Activated T-cell treated with anti-CD3 and anti-CD28 coated beads, Interleukin-2, amount 50 U/mL, for 24 hours (primary cell): ENCODE measurements at places on chromosomes 6 and 20.

- no peaks in the 10 kb centered on the region for H3K36me3 ChIP-seq
- no peaks in the 10 kb centered on the region for H3K4me1 ChIP-seq
- no peak for DNase-seq
- no peak overlapping the region for H3K27ac ChIP-seq
- peaks cover 11% of the 10 kb centered on the region for H3K27me3 ChIP-seq
Measured at GRCh38 chr6:145245119-145245518, 490.2 kb downstream of the EPM2A start.

DNA sequence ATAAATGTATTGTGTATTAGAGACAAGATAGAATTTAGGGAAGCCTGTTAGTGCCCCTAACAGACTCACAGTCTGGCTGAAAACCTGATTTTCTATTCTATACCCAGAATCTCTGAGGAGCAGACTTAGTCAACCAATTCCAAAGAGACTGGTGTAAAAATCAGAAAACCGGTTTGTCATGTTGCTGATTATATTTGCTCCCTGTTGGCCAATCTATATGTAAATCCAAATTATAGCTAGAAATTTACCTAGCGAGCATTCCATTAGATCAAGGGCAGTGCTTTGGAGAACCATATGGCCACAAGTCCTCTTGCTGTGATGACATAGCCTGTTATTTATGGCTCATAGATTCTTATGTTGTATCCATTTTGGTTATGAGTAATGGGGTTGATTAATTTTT is 4.8 kb downstream of the NFYA start:
- H3K4me1 ChIP-seq = peaks cover 71% of the 10 kb centered on the region
- no peaks in the 10 kb centered on the region for H3K27me3 ChIP-seq
- no peak overlapping the region for H3K27ac ChIP-seq
- no peak overlapping the region for H3K4me3 ChIP-seq

GRCh38 chr6:48110436-48111142 is 408 bp downstream of the PTCHD4 start:
- H3K4me3 ChIP-seq = no peak overlapping the region
- H3K27me3 ChIP-seq = no peaks in the 10 kb centered on the region
- no peak overlapping the region for H3K27ac ChIP-seq
- H3K4me1 ChIP-seq = no peaks in the 10 kb centered on the region

- DNase-seq = no peak
- H3K27me3 ChIP-seq = peaks cover 47% of the 10 kb centered on the region
- H3K4me1 ChIP-seq = no peaks in the 10 kb centered on the region
- no peak overlapping the region for H3K4me3 ChIP-seq
- H3K27ac ChIP-seq = no peak overlapping the region
- H3K36me3 ChIP-seq = no peaks in the 10 kb centered on the region
Measured at GRCh38 chr6:17869753-17870050, 117.7 kb downstream of the KIF13A start.

- H3K4me3 ChIP-seq = no peak overlapping the region
- no peaks in the 10 kb centered on the region for H3K36me3 ChIP-seq
- peaks cover 3% of the 10 kb centered on the region for H3K4me1 ChIP-seq
- no peak for DNase-seq
Measured at GRCh38 chr6:11830520-11830919, 51.9 kb upstream of the ADTRP start.

DNA sequence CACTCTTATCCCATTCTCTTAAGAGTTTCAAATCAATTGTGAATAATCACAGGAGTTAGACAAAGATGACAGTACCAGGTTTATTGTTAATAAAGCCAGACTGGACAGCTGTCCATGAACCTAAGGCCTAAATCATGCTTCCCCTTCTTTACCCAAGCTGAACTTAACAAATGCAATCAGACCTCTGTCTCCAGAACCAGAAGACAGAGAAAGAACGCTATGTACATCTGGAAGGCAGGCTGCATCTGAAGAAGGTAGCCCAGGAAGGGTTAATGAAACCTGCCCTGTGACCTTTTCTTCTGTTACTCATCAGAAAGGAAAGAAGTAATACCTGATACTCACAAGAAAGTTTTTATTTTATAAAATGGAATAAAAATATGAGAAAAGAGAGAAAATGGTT is 118.6 kb downstream of the EYA4 start:
- DNase-seq = no peak
- no peaks in the 10 kb centered on the region for H3K36me3 ChIP-seq
- H3K4me3 ChIP-seq = no peak overlapping the region
